NCI-H1694 (cell line): ENCODE measurements at places on chromosomes 12 and 14.

DNA sequence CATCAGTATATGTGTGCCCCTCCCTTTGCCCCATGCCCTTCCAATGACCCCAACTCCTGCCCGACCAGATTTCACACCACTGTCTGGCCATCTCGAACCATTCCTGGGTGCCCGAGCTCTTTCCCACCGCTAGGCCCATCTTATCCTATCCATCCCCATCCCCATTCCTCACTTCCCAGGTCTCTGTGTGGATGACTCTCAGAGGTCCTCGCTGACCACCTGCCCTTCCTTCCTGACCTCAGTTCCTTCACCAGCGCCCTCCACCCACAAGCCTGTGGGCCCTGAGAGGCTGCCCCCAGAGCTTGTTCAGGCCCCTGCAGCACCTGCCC is 49.1 kb downstream of the CYP46A1 start:
- DNase-seq, result no peak

- no peak for DNase-seq
These were observed at the start of gene FITM1 for GRCh38 chr14:24130380-24130716. TSS of gene FITM1 (plus strand) at chr14:24130659. CDS start at chr14:24131564, 905 bp downstream.

DNA sequence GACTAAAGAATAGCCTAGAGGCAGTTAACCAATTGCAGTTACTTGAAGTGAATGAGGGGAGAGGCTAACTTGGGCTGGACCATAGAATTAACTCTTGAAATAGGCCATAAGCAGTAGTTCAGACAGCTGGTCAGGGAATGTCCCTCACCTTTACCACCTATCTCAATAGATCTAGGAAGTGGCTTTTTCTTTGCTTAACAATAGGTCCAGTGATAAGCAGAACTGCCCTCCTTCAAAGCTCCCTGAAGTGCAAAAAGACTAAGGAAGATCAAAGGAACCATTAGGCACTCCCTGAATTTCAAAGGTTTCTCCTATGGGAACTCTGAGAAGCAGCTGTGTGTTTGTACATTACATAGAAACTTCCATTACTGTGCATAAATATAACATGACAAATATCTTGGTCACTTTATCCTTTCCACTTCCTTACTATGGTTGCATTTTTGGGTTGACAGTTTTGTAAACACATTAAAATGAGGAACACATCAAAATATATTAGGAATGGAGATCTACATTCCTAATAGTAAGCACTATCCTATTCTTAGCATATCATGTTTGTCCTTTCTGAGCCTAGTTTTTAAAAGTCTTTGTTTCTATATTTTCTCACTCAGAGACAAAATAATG is 7.2 kb upstream of the NAA30 start:
- DNase-seq, result no peak

GRCh38 chr12:102479099-102479885 is 1.1 kb downstream of the IGF1 start:
- DNase-seq, result no peak

GRCh38 chr12:1696800-1697199 is 5.9 kb downstream of the ADIPOR2 start:
- no peak for DNase-seq

DNA sequence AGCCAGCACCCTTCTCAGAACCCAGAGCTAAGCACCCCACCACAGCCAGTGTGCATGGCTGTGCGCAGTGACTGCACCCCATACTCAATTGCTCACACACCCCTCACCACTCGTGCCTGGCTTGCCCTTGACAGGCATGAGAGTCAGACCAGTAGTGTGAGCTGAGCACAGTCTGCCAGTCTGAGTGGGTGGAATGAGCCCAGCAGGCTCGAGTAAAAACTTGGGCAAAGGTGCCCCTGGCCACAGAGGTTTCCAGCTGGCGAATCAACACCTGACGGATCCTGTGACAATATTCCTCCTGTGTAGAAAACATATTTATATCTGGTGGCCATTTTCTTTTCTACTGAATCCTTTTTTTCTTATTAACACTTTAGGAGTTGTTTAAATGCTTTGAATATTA is 202.5 kb downstream of the TMEM117 start:
- DNase-seq, result no peak

GRCh38 chr12:58086006-58086405 is 144.6 kb downstream of the ATP23 start:
- no peak for DNase-seq

- no peak for DNase-seq
These were observed 17.1 kb upstream of the KRT77 start for GRCh38 chr12:52720365-52720886.

DNA sequence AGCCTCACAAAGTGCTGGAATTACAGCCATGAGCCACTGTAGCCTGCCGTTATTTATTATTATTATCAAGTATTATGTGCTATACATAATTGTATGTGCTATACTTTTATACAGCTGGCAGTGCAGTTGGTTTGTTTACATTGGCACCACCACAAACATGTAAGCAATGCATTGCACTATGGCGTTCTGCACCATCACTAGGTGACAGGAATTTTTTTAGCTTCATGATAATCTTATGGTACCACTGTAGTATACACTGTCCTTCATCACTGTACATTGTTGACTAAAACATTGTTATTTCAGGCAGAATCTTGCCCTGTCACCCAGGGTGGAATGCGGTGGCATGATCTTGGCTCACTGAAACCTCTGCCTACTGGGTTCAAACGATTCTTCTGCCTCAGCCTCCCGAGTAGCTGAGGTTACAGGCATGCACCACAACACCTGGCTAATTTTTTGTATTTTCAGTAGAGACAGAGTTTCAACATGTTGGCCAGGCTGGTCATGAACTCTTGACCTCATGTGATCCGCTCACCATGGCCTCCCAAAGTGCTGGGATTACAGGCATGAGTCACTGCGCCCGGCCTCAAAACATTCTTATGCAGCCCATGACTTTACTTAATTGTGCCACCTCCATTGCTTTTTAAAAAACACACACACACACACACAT is 17.1 kb downstream of the MRPL42 start:
- DNase-seq, result no peak

DNA sequence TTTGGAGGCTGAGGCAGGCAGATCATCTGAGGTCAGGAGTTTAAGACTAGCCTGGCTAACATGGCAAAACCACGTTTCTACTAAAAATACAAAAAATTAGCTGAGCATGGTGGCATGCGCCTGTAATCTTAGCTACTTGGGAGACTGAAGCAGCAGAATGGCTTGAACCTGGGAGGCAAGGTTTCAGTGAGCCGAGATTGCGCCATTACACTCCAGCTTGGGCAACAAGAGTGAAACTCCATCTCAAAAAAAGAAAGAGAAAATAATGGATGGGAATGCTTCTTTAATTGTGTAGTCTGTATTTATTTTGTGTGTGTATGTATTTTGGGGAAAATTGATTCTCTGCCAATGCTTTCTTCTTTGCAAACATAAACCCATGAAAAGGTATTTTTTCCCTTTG is 32.5 kb downstream of the SRGAP1 start:
- DNase-seq, result no peak

DNA sequence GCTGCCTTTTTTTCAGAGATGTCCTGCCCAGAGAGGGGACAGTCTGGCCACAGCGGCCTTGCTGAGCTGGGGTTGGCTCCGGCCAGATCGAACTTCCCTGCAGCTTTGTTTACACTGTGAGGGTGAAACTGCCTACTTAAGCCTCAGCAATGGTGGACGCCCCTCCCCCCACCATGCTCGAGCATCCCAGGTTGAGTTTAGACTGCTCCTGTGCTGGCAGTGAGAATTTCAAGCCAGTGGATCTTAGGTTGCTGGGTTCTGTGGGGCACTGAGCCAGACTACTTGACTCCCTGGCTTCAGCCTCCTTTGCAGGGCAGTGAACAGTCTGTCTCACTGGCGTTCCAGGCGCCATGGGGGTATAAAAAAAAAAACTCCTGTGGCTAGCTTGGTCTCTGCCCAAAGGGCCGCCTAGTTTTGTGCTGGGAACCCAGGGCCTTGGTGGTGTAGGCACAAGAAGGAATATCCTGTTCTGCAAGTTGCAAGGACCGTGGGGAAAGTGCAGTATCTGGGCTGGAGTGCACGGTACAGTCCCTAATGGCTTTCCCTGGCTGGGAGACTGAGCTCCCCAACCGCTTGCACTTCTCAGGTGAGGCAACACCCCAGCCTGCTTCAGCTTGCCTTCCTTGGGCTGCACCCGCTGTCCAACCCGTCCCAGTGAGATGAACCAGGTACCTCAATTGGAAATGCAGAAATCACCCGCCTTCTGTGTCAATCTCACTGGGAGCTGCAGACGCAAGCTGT is 79.1 kb downstream of the LRIG3 start:
- no peak for DNase-seq

- no peak for DNase-seq
These were observed 55.9 kb upstream of the TMCC3 start for GRCh38 chr12:94706250-94706661.

GRCh38 chr12:127558361-127558760 is 708.6 kb upstream of the TMEM132C start:
- no peak for DNase-seq

- no peak for DNase-seq
These were observed 55.3 kb downstream of the KCNC2 start for GRCh38 chr12:75154388-75154787.

DNA sequence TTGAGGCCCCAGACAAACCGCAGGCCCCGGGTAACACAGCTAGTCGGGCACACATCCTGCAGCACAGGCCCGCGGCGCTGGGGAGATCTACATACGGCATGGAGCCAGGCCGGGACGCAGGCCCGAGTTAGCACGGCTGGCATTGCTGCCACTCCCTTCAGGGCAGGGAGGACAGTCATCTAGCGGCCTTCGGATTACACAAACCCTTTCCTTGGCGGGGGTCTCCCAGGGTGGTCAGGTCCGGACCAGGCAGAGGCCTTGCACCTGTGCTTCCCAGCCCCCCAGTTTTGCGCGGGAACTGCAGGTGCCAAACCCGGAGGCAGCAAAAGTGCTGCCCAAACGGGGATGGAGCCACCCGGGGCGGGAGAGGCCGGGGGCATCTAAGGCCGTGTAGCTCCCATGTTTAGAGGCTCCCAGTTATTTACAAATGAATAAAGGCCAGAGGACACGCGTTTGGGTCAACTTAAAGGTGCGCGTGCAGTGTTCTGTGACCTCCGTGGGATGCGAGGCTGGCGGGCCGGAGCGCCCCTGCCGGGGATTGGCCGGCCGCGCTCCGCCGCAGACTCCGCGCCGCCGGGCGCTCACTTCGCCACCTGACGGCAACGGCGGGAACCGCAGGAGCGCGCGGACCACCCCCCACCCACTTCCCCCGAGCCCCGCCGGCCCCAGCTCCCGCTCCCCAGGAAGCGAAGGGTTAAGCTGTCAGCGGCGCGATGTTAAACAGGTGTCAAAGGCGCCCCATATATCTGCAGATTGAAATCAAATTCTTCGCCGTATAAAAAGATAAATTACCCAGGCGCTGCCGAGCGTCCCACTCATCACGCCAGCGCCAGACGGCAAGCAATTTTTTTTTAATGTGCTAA is 18.1 kb downstream of the VSX2 start:
- DNase-seq, result peak; percentile 90

DNA sequence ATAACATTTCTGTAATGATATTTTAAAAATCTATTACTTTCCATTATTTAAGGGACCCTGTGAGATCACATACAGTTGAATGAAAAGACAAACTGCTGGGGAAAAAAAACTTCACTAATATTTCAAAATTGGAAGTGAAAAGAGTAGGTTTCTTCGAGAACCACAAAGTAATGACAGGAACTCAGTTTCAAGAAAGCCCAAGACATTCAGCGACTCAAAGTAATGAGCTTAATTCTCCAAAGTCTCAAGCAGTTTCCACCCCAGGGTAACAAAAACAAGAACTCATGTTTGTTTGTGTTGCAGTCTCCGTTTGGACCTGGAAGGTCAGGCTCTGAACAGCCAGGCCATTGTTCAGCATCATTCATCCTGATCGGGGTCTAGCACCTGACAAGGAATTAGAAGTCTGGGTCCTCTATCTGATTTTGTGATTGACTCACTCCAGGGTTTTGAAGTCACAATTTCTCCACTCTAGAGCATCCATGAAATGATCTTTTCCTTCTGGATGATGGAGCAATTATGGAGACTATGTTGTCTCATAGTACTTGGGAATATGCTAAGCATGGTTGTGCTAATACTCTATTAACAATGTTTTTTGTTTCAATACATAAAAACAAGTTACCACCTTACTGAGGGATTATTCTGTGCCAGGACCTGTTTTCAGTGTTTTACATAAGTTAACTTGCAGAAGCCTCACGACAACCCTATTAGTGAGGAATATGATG is 126.9 kb downstream of the SLC25A21 start:
- DNase-seq, result no peak

- DNase-seq, result no peak
These were observed 60.1 kb downstream of the ADCK1 start for GRCh38 chr14:77859934-77860570.

DNA sequence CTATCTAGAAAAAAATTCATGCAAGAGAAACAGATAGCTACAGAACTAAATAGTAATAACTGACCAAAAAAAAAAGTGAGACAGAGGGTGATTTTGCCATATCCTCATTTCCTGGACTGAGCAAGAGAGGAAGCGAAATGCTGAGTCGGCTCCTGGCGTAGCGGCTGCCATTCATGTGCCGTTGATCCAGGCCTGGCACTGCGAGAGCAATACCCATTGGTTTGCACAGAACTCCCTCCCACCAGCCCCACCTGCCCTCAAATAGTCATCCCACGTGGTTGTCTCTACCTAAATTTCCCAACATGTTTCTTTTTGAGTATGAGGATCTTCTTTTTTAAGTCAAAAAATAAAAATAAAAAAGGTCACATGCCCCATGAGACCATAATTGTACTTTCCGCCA is 9.4 kb upstream of the WNT5B start:
- DNase-seq, result no peak

- no peak for DNase-seq
These were observed 77.0 kb downstream of the STON2 start for GRCh38 chr14:81323093-81323492.

- no peak for DNase-seq
These were observed 74.3 kb downstream of the ADGRD1 start for GRCh38 chr12:131027876-131028586.

GRCh38 chr12:8823565-8824300 is 1.3 kb downstream of the A2ML1 start:
- no peak for DNase-seq

DNA sequence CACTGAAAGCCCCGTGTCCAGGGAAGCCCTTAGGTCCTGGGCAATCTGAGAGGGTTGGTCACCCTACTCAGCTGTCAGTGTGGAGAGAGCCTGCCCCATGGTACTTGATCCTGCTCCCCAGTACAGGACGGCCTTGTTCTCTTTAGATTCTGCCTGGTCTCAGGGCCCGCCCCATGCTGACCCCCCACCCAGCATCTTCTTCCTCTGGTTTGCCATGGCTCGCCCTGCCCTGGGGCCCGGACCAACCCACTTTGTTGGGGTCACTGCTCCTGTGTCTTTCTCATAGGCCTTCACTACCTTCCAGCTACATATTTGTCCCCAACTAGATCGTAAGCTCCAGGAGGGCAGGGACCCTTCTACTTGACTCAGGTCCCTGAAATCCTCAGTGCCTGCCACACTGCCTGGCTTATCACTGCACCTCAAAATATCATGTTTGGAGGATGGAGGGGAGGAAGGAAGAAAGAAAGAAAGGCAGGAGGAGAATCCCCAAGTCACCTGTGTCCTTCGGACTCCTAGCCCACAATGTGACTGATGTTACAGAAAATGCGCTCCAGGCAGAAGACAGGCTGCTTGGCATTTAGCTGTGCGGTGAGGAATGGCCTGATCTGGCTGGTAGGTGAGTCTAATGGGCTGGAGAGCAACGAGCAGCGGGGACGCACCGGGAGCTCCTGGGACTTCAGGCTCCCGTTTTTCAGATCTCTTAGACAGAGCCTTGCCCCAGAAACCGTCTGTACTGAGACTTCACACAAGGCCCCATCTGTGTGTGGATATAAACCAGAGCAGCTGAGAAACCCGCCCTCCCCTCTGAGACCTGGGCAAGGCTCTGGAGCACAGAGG is 66.1 kb downstream of the C14orf132 start:
- DNase-seq, result no peak

GRCh38 chr12:65655074-65655493 is 169.2 kb upstream of the HMGA2 start:
- no peak for DNase-seq
